ENCODE measurements at places on chromosomes 16 and 17.

DNA sequence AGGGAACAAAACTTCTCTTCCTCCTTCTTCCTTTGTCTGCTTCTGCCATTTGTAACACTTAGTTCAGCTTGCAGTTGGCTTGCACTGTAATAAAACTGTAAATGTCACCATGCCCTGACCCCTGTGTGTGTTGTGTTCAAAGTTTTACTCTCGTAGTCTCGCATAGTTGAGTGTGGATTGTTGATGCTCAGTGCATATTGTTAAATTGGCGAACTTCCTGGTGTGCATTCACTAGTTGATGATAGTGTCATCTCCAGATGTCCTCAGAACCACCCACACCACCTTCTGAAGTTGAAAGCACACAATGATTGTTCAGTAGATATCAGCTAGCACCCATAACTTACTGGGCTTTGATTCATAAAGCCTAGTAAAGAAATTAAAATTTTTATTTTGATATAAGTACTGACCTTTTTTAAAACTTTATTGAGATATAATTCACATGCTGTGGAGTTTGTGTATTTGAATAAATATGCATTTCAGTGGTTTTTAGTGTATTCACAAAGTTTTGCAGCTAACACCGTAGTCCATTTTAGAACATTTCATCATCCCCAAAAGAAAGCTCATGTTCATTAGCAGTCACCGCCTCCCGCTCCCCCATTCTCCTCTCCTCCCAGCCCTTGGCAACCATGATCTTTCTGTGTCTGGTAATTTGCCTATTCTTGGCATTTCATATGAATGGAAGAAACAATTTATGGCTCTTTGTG, 25.0 kb downstream of the USP10 start:
- no peak for DNase-seq

GRCh38 chr17:68103148-68103547, 67.6 kb downstream of the KPNA2 start:
- DNase-seq, result no peak

GRCh38 chr17:38577244-38577643, 28.5 kb downstream of the SRCIN1 start:
- no peak for DNase-seq

DNA sequence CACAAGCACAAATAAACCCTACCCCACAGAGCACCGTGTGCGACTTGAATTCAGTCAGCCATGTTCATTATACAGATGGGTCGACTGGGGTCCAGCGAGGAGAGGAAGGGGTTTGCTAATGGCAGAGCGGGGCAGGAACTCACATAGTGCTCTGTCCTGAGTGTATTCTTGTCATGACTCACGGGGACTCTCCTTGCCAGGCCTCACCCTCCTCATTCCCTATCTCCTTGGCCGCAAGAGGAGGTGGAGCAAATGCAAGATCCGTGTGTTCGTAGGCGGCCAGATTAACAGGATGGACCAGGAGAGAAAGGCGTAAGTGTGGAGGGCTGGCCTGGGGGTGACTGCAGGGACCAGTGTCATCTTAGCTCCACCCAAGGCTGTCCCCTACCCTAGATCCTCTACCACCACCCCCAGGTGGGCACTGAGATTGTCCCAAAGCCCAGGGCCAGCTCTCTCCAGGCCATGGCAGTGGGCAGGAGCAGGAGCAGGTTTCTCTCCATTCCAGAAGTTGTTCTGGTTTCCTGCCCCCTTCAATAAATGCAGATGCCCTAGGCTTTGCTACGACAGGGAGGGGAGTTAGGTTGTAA, 29.4 kb downstream of the SLC12A3 start:
- DNase-seq, result no peak

GRCh38 chr17:550463-551180, 164.0 kb downstream of the VPS53 start:
- no peak for DNase-seq

GRCh38 chr17:38730526-38731379, 612 bp downstream of the CISD3 start:
- DNase-seq, result peak; percentile 27

- no peak for DNase-seq
Measured at GRCh38 chr16:1182950-1183907, 30.3 kb downstream of the CACNA1H start.

GRCh38 chr17:2030779-2031163, 818 bp downstream of the DPH1 start:
- DNase-seq, result no peak

DNA sequence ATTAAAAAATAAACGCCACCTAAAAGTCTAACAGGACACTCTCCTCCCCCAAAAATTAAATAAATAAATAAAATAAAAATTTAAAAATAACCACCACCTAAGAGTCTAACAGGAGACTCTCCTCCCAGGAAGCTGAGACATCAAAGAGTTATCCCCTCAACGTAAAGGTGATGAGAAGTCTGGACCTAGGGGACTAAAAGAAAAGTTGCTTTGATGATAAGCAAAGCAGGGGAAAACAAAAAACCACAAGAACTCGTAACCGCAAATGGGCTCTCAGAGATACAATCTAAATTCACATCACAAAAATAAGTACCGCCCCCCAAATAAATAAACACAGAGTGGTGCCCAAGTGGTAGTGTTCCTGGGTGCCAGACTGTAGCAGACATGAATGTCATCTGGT, 412.2 kb downstream of the ZFHX3 start:
- DNase-seq, result no peak

DNA sequence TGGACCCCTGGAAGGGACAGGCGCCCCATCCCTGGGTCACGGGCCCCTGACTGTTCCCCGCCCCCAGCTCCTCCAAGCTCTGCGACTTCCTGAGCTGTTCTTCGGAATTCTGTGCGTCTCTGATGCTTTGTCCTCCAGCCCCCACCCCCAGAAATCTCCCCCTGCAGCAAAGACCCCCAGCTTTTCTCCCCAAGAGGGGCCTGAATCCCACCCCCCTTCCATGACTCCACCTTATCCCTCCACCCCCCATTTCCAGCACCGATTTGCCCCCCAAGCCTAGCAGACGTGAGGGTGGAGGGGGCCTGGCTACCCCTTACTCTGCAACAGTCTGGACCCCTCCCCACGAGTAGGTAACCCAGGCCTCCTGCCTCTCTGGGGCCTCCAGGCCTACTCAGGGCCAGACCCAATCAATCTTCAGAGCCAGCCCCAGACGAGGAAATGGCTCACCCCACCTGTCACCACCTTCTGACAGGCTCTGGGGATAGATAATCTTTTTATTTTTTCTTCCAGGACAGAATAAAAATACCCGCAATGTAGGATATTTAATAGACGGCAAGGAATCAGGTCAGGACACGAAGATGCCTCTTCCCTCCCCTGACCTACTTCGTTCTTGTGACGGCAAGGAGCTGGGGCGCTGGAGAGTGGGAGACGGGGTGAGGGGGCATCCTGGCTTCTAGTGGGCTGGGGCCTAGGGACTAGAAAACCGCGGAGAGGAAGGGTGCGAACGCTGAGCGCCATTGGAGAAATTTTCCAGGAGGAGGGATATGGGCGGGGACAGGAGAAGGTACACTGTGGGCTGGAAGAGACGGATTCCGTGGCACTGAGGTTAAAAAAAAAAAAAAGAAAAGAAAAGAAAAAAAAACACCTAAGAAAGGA, 744 bp upstream of the PLXDC1 start:
- DNase-seq, result no peak

DNA sequence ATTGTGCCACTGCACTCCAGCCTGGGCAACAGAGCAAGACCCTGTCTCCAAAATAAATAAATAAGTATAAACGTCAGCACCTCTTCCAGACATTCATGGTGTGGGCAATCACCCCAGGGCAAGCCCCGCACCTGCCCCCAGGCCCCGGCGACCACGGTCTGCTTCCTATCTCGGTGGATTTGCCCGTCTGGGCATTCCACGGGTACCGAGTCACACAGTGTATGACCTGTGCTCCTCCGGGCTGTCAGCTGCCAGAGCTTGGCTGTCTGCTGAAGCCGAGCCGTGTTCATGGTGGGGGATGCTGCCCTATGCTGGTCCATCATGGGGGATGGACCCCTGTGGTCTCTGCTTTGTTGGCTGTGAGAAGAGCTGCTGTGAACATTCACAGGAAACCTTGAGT, 15.4 kb downstream of the CYBC1 start:
- DNase-seq, result no peak

DNA sequence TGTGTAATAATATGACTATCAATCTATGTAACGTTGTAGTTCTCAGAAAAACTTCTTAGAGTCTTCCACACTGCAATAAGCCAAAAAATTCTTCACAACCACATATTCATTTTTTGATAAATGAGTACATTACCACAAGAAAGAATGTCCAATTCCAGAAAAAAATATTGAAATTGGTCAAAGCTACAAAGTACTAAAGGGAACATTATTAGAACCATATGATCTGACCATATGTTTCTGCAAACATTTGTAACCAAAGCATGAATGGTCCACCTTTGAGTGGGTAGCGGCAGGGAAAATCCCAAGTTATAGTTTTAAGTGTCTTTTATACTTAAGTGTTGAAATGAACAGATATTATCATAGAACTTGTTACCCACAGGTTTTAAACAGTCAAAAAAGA, 71.7 kb upstream of the NACA2 start:
- no peak for DNase-seq

DNA sequence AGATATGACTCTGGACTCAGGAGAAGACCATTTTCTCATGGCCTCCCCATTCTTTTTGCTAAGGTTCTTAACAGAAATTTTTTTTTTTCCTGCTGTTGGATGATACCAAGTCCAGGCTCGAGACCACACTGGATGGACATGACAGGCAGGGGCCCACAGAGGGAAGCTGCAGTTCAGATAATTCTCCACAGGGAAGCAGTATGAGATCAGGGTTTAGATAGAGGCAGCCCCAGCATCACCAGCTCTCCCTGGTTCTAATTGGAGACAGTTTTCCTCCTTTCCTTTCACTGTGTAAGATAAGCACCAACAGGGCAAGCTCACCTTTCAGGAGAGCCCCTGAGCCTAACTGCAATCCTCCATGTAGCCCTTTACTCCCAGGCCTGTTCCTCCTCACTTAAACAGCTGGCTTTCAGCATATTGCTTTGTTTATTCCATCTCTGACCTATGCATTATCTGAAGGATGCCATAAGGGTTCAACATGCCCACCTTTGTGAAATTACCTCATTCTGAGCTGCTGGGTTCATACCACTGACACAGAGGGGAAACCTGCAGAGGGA, 108.1 kb downstream of the SNX11 start:
- peak; percentile 16 for DNase-seq

- DNase-seq, result peak; percentile 61
Measured at GRCh38 chr17:50865060-50865867, 890 bp downstream of the TOB1 start.

- DNase-seq, result no peak
Measured at GRCh38 chr16:73237601-73238000, 189.7 kb upstream of the ZFHX3 start.

- DNase-seq, result no peak
Measured at GRCh38 chr17:30788918-30789317, 35.6 kb downstream of the CRLF3 start.

- no peak for DNase-seq
Measured at GRCh38 chr16:84137769-84138357, 7.1 kb downstream of the HSDL1 start.
